GM04503 (cell line): ENCODE measurements at places on chromosomes 4 and X.

DNA sequence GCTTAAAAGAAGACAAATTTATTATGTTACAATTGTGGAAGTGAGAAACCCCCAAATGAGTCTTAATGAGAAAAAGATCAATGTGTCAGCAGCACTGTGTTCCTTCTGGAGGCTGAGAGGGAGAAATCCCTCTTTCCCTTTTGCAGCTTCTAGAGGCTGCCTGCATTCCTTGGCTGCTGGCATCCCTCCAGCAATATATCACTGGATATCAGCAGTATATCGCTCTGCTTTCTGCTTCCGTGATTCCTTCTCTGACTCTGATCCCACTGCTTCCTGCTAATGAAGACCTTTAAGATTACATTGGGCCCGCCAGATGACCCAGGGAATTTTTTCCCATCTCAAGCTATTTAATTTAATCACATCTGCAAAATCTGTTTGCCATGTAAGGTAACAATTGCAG lies 1008.0 kb downstream of the RAPGEF2 start:
- DNase-seq: no peak

GRCh38 chrX:115504167-115504566 lies 56.8 kb upstream of the PLS3 start:
- DNase-seq: no peak

- DNase-seq: no peak
Observed at GRCh38 chr4:157741642-157742041, 431.2 kb downstream of the GASK1B start.

GRCh38 chr4:125837493-125838201 lies 522.9 kb downstream of the FAT4 start:
- no peak for DNase-seq
